Neural crest cell (in vitro differentiated cells): ENCODE measurements at places on chromosomes 3 and 15. TPM values are rescaled to one million over a fixed set of nuclear protein-coding genes. Genes with fewer than 3 reads are reported as not detected.

DNA sequence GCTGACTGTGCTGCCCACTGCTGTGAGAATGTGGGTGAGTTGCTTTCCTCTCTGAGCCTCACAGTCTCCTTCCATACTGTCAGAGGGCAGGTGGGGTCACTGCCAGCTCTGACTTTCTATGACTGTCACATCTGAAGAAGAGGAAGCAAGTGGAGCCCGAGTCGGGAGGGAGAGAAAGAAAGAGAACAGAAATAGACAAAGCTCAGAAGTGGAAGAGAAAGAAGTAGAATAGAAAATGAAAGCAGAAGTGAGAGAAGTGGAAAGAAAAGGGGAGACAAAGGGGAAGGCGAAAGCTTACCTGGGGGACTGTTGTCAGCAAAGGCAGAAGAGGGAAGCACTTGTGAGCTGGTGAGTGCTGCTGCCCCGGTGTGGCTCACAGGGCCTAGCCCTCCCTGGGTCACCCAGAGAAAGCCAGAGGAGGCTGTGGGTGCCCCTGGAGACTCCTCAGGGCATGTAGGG, 57.9 kb downstream of the EPHB1 start:
- DNase-seq, result no peak

- DNase-seq, result no peak
Observed at GRCh38 chr3:136990826-136991225, 33.0 kb downstream of the IL20RB start.

DNA sequence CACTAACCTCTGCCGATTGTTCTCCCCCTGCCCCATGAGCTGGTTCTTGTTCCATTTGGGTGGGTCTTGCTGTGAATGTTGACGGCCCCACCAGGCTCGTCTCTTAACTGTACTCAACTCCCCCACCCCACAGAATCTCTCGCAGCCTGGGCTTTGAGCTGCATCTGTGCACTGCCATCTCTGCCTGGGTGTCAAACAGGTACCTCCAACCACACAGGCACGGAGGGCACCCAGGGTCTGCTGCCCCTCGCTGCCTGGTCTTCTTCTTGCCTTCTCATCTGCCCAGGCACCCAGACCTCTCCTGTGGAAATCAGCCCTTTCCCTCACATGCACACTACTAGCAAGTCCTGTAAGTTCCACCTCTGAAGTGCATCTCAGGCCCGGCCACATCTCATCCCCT, 10.1 kb downstream of the TLR9 start:
- DNase-seq, result no peak

DNA sequence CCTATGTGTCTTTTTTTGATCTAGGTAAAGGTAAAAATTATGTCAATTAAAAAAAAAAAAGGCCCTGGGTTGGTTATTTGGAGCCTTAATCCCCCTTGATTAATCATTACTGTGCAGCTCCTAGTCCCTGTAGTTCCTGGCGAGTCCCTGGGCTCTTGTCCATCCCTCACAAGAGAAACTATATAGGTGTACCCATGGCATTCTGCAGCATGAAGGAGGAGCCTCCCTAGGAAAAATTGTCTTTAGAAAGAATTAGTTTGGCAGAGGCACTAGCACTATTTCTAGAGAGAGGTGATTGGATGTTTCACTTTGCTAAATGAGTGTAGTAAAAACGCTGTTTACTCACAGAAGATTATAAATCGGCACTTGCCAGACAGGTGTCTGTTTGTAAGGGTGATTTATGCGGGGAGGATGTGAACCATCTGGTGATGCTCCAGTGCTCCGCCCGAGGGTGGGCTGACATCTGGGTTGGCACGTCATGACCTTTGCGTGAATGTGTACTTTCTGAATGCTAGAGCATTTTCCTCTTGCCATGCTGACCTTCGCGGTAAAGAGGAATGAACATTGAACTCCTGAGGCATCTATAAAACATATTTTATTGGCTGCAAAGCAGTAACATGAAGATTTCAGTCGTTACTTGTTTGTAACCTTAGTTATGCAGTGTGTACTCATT, 12.6 kb downstream of the PLCL2 start:
- DNase-seq, result no peak

- no peak for DNase-seq
Observed at GRCh38 chr15:93583552-93583951, 494.5 kb upstream of the RGMA start.

The RASL12 gene
- 1.5 and 1.8 TPM in 2 replicates for total RNA-seq

- peak; percentile 37 for DNase-seq
Observed at GRCh38 chr3:39126532-39127071, 19.1 kb downstream of the TTC21A start.
